SK-N-SH (cell line): ENCODE measurements at places on chromosomes 16 and 17. TPM values are rescaled to one million over a fixed set of nuclear protein-coding genes. Genes with fewer than 3 reads are reported as not detected.

GRCh38 chr16:18788828-18789514, 1.2 kb downstream of the RPS15A start:
- DNase-seq = no peak

DNA sequence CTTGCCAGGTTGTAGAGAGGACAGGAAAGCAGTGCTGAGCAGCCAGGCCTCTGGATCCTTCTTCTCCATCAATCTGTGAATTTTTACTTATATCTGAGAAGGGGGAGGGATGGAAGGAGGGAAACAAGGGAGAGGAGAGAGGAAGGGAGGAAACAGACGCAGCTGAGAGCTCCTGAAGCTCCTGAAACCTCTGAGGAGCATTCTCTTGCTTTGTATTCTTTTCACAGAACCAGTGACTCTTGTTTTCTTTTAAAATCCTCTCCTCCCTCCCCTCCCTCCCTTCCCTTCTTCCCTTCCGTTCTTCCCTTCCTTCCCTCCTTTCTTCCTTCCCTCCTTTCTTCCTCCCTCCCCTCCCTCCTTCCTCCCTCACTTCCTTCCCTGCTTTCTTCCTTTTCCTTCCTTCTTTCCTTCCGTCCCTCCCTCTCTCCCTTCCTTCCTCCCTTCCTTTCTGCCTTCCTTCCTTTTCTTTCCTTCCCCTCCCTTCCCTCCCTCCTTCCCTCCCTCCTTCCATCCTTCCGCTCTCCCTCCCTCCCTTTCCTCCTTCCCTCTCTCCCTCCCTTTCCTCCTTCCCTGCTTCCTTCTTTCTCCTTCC, 60.0 kb upstream of the RBFOX1 start:
- no peak for DNase-seq

GRCh38 chr16:2498531-2499253, 15.1 kb upstream of the ATP6V0C start:
- no peak for DNase-seq

- no peak for DNase-seq
Observed at GRCh38 chr16:10933865-10934264, 8.4 kb downstream of the DEXI start.

TEX19 gene
- polyA plus RNA-seq = 0.10 and 0.11 TPM in 2 replicates

ATAD5 gene
- 0.66 and 0.75 TPM in 2 replicates for polyA plus RNA-seq

MEIOB gene
- 0.05 TPM in 1 of 2 replicates, not detected in the other for polyA plus RNA-seq
